ENCODE measurements at places on chromosomes 3 and 15.
A peak's percentile ranks its signal among the peaks of the same experiment; 100 is the strongest.

GRCh38 chr3:21697707-21698106 is 53.3 kb downstream of the ZNF385D start:
- no peak for DNase-seq

- DNase-seq: no peak
These were observed 137.6 kb upstream of the TLE3 start for GRCh38 chr15:70235347-70235746.

DNA sequence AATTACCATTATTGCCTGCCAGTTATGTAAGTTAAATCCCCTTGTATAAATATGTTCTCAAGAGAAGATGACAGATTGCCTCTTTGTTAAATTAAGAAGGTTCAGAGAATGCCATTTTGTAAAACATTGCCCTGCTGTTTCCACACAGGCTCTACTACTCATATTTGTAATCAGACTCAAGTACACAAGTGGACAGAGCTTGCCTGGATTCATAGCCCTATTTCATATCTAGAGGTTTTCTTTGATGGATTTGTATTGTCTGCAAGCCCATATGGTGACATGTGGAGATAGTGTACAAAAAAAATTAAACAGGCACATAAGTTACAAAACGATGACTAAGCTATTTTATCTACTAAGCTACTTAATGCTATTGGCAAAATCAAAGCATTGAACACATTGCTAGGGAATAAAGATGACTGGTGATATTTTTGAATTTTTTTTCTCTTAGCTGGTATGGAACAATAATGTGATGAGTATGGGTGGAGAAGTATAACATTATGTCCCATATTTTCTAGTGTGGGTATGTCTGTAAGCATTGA is 1286.6 kb upstream of the ALCAM start:
- no peak for DNase-seq

DNA sequence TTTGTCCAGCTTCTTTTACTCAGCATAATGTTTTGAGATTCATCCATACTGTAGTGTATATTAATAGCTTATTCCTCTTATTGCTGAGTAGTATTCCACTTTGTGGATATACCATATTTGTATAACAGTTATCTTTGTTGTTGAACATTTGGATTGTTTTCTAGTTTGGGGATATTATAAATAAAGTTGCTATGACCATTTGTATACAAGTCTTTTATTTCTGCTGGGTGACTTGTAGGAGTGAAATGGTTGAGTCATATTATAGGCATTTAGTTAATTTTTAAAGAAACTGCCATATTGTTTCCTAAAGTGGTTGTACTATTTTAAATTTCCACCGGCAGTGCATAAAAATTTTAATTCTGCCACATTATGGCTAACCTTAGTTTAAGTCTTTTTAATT is 53.4 kb downstream of the RPL39L start:
- no peak for DNase-seq

DNA sequence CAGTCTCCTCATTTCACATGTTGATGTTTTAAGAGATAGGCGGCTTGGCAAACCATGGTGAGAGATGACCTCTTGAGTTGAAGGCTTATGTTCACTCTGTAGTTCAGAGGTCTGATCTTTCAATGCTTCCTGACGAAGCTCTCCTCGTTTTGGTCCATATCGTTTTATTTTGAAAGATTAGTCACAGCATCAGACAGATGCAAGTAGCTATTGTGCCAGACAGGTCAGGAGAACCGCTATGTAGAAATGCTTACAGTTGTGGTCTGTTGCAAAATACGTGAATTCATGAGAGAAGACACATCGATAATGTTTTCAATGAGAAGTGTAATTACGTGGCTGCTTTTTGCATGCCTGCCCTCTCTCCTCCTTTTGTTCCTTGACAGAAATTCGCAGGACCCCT is 47.5 kb downstream of the CHL1 start:
- DNase-seq: no peak

GRCh38 chr3:908839-909238 is 184.0 kb upstream of the CNTN6 start:
- DNase-seq: no peak

DNA sequence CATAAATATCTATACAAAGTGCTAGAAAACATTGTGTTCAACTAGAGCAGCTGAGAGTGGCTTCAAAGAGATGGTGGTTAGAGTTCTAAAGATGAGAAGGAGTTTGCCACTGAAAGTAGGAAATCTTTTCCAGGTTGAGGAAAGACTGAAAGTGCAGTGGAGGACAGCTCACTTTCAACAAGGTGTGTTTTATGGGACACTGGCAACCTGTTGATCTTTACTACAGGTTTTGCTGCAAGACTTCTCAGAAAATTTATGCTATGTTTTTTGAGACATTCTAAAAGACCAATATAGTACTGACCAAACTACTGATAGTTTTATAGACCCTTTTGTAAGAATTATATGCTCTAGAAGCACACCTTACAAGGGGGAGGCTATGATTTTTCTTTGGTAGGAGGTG is 3.8 kb downstream of the CHRNA7 start:
- DNase-seq: no peak

DNA sequence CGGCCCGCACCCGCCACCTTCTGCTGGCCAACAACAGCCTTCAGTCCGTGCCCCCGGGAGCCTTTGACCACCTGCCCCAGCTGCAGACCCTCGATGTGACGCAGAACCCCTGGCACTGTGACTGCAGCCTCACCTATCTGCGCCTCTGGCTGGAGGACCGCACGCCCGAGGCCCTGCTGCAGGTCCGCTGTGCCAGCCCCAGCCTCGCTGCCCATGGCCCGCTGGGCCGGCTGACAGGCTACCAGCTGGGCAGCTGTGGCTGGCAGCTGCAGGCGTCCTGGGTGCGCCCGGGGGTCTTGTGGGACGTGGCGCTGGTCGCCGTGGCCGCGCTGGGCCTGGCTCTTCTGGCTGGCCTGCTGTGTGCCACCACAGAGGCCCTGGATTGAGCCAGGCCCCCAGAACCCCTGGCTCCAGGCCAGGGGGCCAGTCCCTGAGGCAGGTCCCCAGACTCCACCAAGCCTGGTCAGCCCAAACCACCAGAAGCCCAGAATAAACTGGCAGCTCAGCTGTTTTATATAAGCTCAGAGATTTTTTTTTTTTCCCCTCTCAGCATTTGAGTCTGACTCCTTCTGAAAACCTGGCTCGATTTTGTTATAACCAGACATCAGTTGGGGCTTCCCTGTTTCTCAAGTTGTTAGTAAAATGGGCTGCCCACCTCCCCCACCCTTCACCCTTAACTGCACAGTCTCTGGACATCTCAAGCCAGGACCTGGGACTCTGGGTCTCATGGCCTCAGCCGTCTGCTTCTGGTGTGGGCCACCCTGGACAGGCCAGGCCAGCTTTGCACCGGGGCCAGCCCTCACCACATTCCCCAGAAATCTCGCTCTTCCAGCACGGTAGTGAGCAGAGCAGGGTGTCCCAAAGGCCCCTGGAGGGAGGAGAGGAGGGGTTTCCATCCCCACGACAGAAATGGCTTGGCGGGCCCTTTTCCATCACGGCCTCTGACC is 1.6 kb downstream of the GP9 start:
- DNase-seq: no peak

DNA sequence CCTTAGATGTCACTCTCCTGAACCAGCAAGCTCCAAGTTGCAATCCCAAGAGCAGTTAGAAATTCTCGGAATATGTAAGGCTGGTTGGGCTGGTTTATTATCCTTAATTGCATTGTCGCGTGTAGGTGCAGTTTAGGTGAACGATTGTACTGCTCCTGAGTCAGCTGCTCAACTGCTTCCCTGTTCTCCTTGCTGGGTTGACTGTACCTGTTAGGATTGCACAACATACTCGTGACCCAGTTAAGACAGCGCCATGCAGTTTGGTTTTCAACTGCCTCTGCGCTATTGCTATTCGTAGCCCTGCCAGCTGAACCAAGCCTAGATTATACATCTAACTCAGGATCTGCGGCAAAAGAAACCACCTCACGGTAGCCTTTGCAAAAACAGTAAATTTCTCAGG is 41.0 kb downstream of the BCL2L10 start:
- no peak for DNase-seq

- peak; percentile 88 for DNase-seq
These were observed at the start of gene MYD88 for GRCh38 chr3:38138349-38139190. Gene MYD88, plus strand, starts transcription at chr3:38138661. Its CDS starts 40 bp downstream, at chr3:38138701.

- DNase-seq: no peak
These were observed 17.5 kb downstream of the MRPS22 start for GRCh38 chr3:139361276-139361675.

Data from CD8-positive, alpha-beta T cell (primary cell).